ENCODE measurements at places on chromosomes 6 and 20. TPM values are rescaled to one million over a fixed set of nuclear protein-coding genes. Genes with fewer than 3 reads are reported as not detected.

Gene SSTR4
- not detected for total RNA-seq

Gene KIF6
- total RNA-seq = 0.46 TPM

Gene MRPL18
- 31.0 TPM for total RNA-seq

Gene SLC44A4
- total RNA-seq = 1.6 TPM

Gene LY6G6C
- total RNA-seq = 0.28 TPM

Gene SAMD5
- 4.7 TPM for total RNA-seq

Gene RBM24
- 19.6 TPM for total RNA-seq

- DNase-seq = no peak
- H3K4me3 ChIP-seq = no peak overlapping the region
- peaks cover 2% of the 10 kb centered on the region for H3K27me3 ChIP-seq
- H3K27ac ChIP-seq = no peak overlapping the region
Observed at GRCh38 chr20:20096421-20096820, 44.1 kb downstream of the CFAP61 start.

- no peak overlapping the region for H3K27ac ChIP-seq
- H3K4me1 ChIP-seq = peaks cover 42% of the 10 kb centered on the region
- H3K36me3 ChIP-seq = peaks cover 6% of the 10 kb centered on the region
- H3K27me3 ChIP-seq = no peaks in the 10 kb centered on the region
- no peak overlapping the region for H3K4me3 ChIP-seq
Observed at GRCh38 chr6:41571021-41571780, 25.0 kb downstream of the FOXP4 start.

GRCh38 chr6:27154696-27155095, 92.8 kb upstream of the PRSS16 start:
- H3K27me3 ChIP-seq = no peaks in the 10 kb centered on the region
- H3K4me3 ChIP-seq = no peak overlapping the region
- no peak overlapping the region for H3K27ac ChIP-seq
- peaks cover 4% of the 10 kb centered on the region for H3K4me1 ChIP-seq
- no peak for DNase-seq
- no peaks in the 10 kb centered on the region for H3K36me3 ChIP-seq

DNA sequence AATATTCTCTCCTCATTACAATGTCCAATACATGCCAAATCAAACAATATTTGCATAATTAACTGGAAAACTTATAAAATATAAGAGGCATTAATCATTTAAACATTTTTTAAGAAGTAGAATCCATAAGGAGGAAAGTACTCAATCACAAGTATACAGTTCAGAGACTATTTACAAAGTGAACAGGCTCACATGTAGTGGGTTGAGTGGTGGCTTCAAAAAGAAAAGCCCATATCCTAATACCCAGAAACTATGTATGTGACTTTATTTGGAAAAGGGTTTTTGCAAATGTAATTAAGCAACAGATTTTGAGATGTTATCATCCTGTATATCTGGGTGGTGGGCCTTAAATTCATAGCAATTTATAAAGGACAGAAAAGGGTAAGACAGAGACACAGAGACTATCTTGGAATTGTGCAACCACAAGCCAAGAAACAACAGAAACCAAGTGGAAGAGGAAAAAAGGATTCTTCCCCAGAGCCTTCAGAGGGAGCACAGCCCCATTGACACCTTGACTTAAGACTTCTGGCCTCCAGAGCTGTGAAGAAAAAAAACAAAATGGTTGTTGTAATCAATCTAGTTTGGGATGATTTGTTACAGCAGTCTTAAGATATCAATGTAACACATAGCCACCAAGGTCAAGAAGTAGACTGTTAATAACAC, 32.7 kb upstream of the CRISP1 start:
- no peaks in the 10 kb centered on the region for H3K4me1 ChIP-seq
- H3K27ac ChIP-seq = no peak overlapping the region
- H3K27me3 ChIP-seq = peaks cover under 1% of the 10 kb centered on the region
- no peak for DNase-seq
- H3K36me3 ChIP-seq = no peaks in the 10 kb centered on the region

- DNase-seq = no peak
- peak overlapping the region; percentile 57 for H3K27ac ChIP-seq
- H3K4me1 ChIP-seq = peaks cover 28% of the 10 kb centered on the region
Observed at GRCh38 chr6:43176423-43176786, 5.3 kb downstream of the SRF start.

DNA sequence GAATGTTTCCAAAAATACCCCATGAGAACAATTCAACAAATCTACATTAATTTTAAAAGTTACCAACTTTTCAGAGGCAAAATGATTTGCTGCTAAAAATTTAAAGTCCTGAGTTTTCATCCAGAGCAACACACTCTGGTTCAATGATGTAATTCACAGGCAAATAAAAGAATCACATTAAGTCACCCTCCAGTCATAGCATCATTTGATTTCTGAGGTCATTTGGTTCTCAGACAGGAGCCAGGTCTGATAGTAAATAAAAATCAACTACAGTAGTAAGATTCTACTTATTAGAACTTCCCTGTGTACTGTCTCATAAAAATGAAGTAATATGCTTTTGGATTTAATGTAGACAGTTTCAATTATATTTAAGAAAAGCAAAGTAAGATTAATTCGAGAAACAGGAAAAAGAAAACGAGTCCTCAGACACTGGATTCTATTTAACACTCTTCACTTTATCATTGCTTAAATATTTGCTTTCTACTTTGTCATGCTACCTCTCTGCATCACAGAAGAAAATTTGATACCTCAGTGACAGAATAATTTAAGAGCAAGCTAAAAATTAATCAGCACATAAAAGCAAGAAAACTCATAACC, 25.8 kb downstream of the MAP7 start:
- no peak overlapping the region for H3K4me3 ChIP-seq
- no peaks in the 10 kb centered on the region for H3K36me3 ChIP-seq
- H3K27me3 ChIP-seq = peaks cover 3% of the 10 kb centered on the region
- H3K27ac ChIP-seq = no peak overlapping the region
- DNase-seq = no peak

DNA sequence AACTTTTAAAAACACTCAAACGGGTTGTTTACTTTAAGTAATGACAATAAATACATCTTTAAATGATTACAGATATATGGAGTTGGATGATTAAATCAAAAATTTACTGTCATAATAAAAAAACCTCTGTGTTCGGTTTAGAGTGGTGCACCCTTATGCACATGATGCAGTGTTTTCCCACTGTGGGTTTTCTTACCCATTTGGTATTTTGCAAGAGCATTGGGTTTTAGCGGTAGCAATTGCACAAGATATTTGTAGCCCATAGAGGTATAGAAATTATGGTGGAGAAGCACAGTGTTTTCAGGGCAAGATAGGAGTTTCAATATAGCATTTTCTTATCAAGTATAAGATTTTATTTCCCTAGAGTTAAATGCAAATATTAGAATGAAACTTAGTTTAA, 410.8 kb upstream of the PLCB4 start:
- H3K4me1 ChIP-seq = peaks cover 10% of the 10 kb centered on the region
- H3K36me3 ChIP-seq = no peaks in the 10 kb centered on the region
- H3K4me3 ChIP-seq = no peak overlapping the region
- peaks cover 1% of the 10 kb centered on the region for H3K27me3 ChIP-seq

GRCh38 chr6:80921861-80922460, 815.5 kb downstream of the BCKDHB start:
- H3K4me1 ChIP-seq = peaks cover 8% of the 10 kb centered on the region
- no peak overlapping the region for H3K27ac ChIP-seq
- peaks cover 1% of the 10 kb centered on the region for H3K27me3 ChIP-seq
- DNase-seq = peak; percentile 13

DNA sequence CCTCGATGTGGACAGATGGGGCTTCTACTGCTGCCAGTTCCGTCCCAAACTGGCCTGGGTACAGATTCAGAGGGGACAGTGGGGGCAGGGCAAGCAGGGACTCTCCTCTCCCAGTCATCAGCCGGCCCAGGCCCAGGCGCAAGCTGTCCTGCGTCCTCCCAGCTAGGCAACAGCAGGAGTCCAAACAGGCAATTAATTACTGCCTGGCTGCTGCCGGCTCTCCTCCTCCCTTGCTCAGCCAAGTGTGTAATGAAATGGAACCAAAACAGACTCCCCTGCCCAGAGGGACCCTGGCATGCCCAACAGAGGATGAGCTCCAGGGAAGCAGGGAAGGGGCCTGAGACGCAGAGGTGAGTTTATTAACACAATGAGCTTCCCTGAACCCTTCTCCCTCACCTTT, 17.8 kb upstream of the SLC32A1 start:
- H3K27me3 ChIP-seq = peaks cover 1% of the 10 kb centered on the region
- H3K4me1 ChIP-seq = no peaks in the 10 kb centered on the region
- no peak overlapping the region for H3K4me3 ChIP-seq
- no peak overlapping the region for H3K27ac ChIP-seq
- H3K36me3 ChIP-seq = no peaks in the 10 kb centered on the region

DNA sequence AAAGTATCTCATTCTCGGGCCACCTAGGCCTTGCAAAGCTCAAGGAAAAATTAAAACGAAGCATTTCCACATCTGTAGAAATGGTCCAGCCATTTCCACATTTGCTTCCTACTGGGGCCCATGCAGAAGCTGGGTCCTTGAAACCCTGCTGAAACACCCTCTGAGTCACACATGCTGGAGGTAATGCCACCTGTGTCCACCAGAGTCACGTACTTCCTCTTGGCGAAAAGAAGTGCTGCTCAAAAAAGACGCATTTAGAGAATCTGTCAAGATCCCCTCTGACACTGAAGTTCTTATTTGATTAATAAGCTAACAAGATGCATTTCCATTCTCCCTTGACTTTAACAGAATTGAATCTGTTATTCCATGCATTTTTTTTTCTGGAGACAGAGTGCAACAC, 423.2 kb downstream of the PREX1 start:
- peaks cover 2% of the 10 kb centered on the region for H3K27me3 ChIP-seq
- DNase-seq = no peak
- no peaks in the 10 kb centered on the region for H3K36me3 ChIP-seq

GRCh38 chr6:19754686-19755085, 82.5 kb upstream of the ID4 start:
- no peak overlapping the region for H3K27ac ChIP-seq
- H3K4me1 ChIP-seq = peaks cover 21% of the 10 kb centered on the region
- no peak overlapping the region for H3K4me3 ChIP-seq
- DNase-seq = no peak
- no peaks in the 10 kb centered on the region for H3K36me3 ChIP-seq

DNA sequence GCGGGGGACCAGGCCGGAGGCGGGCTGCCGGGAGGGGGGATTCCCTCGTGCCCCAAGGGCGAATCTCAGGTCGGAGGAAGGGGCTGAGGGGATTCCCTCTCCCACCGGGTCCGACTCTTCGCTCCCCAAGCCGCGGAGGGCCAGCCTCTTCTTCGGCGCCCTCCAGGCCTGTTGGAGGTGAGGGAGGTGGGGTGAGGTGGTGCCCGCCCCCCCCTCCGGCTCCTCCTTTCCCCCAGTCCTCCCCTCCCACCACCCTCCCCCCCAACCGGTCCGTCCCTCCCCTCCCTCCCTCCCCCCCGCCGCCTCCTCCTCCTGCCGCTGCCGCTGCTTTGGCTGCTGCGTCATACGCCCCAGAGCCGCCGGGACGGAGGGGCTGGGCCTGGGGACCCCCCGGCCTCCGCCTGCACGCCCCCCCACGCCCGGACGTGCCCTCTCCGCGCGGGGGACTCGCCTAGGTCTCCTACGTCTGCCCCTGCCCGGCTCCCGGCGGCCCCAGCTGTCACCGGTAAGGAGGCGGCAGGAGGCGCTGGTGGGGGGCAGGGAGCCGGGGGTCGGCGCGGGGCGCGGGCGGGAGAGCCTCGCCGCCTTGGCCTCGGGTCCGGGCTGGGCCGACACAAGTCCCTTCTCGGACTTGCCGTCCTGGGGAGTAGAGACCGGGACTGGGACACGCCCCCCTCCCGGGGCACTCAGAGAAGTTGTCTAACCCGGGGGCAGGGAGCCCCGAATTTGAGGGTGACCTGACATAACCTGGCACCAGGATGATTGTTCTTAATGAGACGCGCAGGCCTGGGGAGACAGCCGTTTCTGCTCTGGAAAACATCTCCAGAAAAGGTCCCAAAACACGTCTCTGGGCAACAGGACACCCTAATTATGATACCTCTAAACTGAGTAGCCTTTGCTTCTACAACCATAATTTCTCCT, at the start of gene PHF1:
TSS of gene PHF1 (plus strand) at position 304 of the 921 bp plus-strand sequence. CDS start 1,250 bp downstream, outside the sequence.
- H3K27ac ChIP-seq = peak within 1 kb of the TSS; percentile 96
- peaks cover 30% of the 10 kb centered on the region for H3K4me1 ChIP-seq
- peak; percentile 64 for DNase-seq
- H3K4me3 ChIP-seq = peak within 1 kb of the TSS; percentile 93

DNA sequence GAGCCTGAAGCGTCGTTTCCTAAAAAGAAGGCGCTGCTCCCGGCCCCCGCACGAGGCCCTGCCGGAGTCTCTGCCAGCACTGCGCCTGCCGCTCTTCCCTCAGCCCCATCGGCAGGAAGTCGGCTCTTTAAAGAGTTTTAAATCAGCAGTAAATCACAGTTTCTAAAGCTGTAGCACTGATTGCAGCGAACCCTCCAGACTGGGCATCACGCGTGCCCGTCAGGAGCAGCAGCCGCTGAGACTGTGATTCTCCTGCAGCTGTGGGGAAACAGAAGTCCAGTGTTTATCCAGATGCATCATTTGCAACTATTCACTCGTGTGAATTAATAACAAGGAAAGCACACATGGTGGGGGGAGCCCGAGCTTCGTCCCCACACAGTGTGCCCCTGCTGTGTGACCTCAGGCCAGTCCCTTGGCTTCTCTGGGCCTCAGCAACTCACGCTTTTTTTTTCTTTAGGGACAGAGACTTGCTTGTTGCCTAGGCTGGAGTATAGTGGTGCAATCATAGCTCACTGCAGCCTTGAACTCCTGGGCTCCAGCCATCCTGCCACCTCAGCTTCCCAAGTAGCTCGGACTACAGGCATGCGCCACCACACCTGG, 28.3 kb downstream of the DLL1 start:
- no peak overlapping the region for H3K4me3 ChIP-seq
- peaks cover 15% of the 10 kb centered on the region for H3K4me1 ChIP-seq
- no peak for DNase-seq
- H3K27me3 ChIP-seq = peaks cover 6% of the 10 kb centered on the region

DNA sequence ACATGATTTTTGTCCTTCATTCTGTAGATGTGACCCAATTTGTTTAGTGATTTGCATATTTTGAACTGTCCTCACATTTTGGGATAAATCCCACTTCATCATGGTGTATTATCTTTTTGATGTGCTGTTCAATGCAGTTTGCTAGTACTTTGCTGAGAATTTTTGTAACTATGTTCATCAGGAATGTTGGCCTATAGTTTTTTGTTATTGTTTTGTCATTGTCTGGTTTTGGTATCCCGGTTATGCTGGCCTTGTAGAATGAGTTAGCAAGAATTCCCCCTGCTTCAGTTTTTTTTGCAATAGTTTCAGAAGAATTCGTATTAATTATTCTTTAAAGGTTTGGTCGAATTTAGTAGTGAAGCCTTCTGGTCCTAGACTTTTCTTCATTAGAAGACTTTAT, 11.9 kb downstream of the KIF25 start:
- H3K36me3 ChIP-seq = peaks cover 9% of the 10 kb centered on the region
- no peaks in the 10 kb centered on the region for H3K4me1 ChIP-seq
- peaks cover 2% of the 10 kb centered on the region for H3K27me3 ChIP-seq

- no peaks in the 10 kb centered on the region for H3K36me3 ChIP-seq
- H3K4me3 ChIP-seq = no peak overlapping the region
- no peak for DNase-seq
- H3K4me1 ChIP-seq = peaks cover 7% of the 10 kb centered on the region
Observed at GRCh38 chr6:129235167-129236000, 352.4 kb downstream of the LAMA2 start.
